CMK (cell line): ENCODE measurements at places on chromosomes 3 and 15.

GRCh38 chr3:55709411-55710012 is 222.4 kb upstream of the WNT5A start:
- DNase-seq = no peak

GRCh38 chr3:88123526-88123925 is 26.2 kb upstream of the C3orf38 start:
- no peak for DNase-seq

GRCh38 chr3:122415104-122415744 is 638 bp downstream of the WDR5B start:
- DNase-seq = no peak

DNA sequence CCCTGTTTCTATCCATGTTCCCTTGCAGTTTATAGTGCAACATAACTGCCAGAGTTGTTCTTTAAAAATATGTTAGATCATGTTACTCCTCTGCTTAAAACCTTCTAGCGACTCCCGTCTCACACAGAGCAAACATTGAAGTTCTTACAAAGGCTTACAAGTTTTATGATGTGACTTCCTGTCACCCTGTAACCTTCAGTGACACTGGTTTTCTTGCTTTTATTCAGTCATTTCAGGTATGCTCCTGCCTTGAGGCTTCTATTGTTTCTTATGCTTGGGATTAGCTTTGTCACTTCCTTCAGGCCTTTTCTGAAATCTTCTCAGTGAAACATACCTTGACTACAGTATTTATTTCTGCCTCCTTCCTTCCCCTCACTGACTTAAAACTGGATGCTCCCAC is 252.1 kb downstream of the DOCK3 start:
- DNase-seq = no peak

DNA sequence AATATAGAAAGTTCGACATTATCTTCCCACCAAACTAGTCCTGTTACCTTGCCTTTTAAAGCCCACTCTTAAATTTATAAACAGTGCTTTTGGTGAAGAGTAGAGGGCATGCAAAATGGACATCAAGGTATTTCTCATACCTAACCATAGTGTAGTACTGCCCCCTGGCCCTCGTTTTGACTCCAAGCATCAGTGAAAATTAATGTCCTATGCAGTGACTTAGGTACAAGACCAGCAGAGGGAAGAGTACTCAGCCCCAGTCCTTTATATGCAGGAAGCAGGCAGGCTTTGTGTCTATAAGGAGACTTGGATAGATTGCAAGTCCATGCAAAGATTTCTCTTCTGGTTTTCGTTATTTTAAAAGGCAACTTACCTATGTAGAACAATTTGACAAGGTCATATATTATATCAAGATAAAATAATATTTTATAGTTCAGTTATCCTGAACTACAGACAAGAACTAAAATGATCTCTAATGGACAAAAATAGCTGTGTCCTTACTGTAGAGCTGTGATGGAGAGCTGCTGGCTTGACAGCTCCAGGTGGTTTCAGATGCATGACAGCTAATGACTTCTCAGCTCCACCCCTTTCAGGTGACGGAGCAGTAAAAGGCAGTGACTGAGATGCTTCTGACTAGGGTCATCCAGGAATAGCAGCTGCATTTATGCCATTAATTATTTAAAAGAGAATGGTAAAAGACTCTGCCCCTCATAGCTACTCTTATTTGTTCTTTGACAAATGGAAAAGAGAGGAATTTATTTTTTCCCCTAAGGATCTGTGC is 646.1 kb downstream of the SQOR start:
- no peak for DNase-seq

GRCh38 chr3:51975852-51976549 is 1.1 kb downstream of the ABHD14A start:
- DNase-seq = no peak

DNA sequence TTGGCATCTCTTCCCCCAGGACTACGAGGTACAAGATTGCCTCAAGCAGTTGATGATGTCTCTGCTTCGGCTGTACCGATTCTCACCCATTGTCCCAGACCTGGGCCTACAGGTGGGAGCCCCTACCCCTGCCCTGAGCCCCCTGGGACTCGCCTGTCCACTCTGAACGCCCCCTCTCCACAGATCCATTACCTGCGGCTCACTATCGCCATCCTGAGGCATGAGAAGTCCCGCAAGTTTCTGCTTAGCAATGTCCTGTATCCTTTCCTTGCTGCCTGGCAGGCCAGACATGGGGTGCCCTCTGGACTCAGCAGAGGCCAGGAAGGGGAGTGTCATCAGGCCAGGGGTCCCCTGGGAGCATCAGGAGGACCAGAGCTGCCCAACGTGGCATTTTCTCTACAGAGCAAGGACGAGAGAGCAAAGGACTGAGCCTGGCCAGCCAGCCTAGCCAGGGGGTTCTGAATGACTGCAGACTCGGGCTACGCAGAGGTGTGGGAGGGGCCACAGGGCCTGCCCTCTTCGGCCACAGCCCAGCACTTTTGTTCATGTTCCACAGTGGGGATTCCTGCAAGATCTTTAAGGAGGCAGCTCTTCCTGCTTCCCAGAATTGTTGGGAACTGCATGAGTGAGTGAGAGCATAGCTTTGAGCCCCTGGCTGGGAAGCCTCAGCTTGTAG is 11.2 kb downstream of the RNF123 start:
- no peak for DNase-seq

DNA sequence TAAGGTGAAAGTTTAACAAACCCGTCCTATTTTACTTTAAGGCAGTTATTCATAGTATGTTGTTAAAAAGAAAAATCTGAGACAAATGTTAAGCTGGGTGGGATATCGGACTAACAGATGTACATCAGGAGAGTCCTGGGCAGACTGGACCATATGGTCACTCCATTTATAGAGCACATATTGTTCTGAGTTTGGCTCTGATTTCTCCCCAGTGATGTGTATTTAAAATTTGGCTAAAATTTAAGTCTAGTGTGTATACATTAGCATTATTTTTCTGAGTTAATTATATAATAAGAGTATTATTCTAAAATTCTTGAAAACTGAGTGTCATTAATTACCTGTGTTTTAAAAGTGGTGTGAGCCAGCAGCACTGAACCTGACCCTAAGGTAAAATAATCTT is 6.1 kb downstream of the GMPS start:
- DNase-seq = no peak

DNA sequence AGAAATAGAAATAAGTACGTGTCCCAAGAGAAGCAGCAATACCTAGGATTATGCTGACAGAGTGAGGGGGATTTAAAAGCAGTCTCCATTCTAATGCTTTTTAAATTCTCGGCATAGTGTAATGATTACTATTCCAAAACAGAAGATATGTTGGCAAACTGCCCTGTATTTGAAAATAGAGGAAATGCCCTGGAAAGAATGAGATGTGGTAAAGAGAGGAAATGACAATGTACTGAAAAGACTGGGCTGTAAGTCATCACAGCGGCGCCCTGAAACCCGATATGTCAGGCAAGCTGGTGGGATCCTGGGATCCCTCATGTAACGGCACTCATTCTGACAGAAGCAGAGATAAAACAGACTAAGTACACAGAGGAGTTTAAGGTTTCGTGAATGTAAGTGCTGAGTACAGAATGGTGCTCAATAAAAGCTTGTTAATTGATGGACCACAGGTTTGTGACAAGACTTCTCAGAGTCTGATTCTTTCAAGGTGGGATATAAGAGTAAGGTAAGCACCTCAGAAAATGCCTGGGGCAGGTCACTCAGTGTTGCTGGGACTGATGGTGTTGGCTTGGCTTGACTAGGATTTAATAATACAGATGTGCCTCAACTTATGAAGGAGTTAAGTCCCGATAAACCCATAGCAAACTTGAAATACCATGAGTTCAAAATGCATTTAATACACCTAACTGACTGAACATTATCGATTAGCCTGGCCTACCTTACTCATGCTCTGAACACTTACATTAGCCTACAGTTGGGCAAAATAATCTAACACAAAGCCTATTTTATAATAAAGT is 91.4 kb downstream of the NFKBIZ start:
- no peak for DNase-seq

- no peak for DNase-seq
Measured at GRCh38 chr3:129829640-129830039, 63.9 kb downstream of the TMCC1 start.

- no peak for DNase-seq
Measured at GRCh38 chr15:78810362-78811123, 721 bp downstream of the ADAMTS7 start.

- no peak for DNase-seq
Measured at GRCh38 chr3:50584391-50584790, 15.1 kb downstream of the HEMK1 start.

GRCh38 chr3:45109771-45110508 is 36.2 kb downstream of the CDCP1 start:
- no peak for DNase-seq

GRCh38 chr3:129602730-129603560 is 3.5 kb downstream of the PLXND1 start:
- DNase-seq = no peak

- no peak for DNase-seq
Measured at GRCh38 chr3:18512007-18512406, 86.9 kb upstream of the SATB1 start.

DNA sequence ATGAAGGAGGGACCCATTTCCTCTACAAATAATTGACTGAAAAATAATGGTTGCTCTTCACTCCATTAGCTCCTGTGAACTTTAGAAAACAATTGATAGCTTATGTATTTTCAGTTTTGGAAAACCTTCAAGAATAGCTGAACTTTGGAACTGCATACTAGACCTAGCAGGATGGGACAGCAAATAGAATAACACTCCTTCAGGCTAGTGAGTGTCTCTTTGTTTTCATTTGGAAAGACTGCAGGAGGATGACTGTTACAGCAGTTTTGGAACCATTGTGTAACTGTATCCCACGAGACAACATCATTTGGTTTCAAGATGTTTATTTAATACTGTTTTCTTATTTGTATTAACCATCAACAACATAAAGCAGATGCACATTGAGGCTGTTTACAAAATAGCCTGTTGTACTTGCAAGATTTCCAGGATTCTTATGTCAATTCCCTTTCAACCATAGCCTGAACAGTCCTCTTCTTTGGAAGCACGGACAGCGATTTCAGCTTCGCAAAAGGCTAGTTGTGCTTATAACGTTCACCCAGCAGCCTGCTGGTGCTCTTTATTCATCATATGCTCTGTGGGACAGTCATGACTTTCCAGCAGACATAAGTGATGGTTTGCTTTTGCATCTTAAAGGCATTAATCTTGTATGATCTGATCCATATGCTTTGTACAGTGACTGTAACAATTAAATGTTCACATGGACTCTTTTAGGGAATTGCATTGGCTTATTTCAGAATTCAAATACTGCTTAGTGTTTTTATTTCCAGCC is 335.5 kb downstream of the IL5RA start:
- DNase-seq = no peak

- peak; percentile 37 for DNase-seq
Measured at GRCh38 chr15:65902373-65902772, 33.1 kb downstream of the RAB11A start.
